ENCODE measurements at places on chromosomes 2 and 18.

- no peak for DNase-seq
Measured at GRCh38 chr18:35852786-35853185, 119.7 kb upstream of the RMP24 start.

- DNase-seq: no peak
Measured at GRCh38 chr2:207937253-207937652, 88.1 kb downstream of the PLEKHM3 start.

DNA sequence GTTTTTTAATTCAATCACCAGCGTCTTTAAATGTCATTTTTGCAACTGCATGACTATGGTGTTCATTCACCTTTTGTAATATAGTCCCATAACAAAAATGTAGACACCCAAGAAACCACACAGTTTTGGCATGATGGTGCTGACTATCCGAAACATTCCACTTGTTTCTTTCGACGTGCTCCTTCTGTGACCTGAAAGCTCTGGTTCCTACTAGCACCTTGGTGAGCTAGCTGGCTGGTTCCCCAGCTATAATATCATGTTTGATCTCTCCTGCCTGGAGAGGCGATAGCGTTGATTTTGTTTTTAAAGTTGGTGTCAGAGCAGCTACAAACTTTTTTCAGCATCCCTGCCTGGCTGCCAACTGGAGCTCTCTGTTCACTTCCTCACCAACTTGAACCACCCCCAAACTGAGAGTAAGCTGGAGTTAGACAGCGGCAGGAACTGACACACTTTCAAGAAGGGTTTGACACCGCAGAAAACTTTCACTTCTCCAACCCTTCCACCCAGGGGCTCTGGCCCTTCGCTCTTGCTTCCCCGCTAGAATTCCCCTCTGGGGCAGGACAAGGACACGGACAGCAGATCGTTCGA lies 1.1 kb downstream of the ATAD2B start:
- DNase-seq: peak; percentile 37

- DNase-seq: peak; percentile 91
Measured at GRCh38 chr2:220504938-220505503, 877.6 kb downstream of the SLC4A3 start.

GRCh38 chr2:3626812-3627499 lies 31.0 kb upstream of the ALLC start:
- no peak for DNase-seq

DNA sequence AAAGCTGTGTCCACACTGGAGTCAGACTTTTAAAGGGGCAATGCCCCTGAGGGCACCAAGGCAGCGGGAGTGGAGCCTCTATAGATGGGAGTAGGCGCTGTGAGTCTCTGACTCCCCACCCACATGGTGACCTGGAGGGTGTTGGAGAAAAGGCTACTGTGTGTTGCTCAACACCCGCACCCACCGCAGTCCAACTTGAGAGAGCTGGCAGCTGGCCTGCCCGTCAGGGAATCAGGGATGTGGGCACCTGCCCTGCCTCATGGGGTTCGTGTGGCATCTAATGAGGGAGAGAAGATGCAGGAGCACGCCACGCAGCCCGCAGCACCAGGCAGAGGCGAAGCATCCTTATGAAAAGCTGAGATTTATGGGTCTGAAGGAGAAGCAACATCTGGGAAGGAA lies 84.2 kb downstream of the KLHL29 start:
- DNase-seq: no peak

- DNase-seq: no peak
Measured at GRCh38 chr2:71721669-71722068, 268.3 kb downstream of the DYSF start.

Data from NCI-H2081 (cell line).